ENCODE measurements at places on chromosomes 3 and 15. TPM values are rescaled to one million over a fixed set of nuclear protein-coding genes. Genes with fewer than 3 reads are reported as not detected.
A peak's percentile ranks its signal among the peaks of the same experiment; 100 is the strongest.

- H3K4me3 ChIP-seq: no peak overlapping the region
- no peak for DNase-seq
- no peaks in the 10 kb centered on the region for H3K27me3 ChIP-seq
- no peaks in the 10 kb centered on the region for H3K4me1 ChIP-seq
Measured at GRCh38 chr3:113664523-113665094, 31.8 kb downstream of the USF3 start.

DNA sequence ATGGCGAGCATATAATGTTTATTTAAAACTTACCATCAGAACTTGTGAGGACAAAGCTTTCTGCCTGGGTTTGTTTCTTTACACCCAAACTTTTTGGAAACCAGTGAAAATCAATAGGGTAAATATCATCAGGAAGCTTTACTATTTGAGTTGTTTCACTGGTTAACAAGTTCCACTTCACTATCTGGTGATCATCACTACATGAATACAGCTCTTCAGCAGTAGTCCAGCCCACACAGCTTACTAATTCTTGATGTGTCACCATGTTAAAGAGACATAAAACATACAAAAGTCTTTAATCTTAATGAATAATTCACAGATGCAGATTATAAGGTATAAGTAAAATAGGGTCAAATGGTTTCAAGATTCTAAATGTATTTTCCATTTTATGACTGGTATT, 17.6 kb downstream of the IFT80 start:
- H3K4me3 ChIP-seq: no peak overlapping the region
- no peaks in the 10 kb centered on the region for H3K36me3 ChIP-seq
- no peaks in the 10 kb centered on the region for H3K27me3 ChIP-seq
- no peaks in the 10 kb centered on the region for H3K4me1 ChIP-seq
- H3K27ac ChIP-seq: no peak overlapping the region

DNA sequence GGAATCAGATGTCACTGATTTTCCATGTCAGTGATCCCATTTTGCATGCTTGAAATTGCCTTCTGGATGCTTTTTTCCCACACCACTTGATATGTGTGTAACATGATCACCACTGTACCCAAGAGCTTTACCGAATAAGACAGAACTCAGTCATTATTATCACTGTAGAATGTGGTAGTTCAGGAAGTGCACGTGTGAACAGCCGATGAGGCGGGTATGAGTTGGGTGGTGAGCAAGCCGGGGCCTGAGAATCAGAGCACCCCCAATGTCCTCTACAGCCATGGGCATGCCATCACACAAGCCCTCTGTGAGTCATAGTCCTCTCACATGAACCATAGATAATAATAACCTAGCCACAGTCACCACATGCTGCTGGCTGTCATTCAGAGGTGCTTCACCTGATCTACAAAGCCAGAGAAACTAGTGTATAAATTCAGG, 470.8 kb downstream of the SOX2 start:
- H3K27ac ChIP-seq: no peak overlapping the region
- H3K4me3 ChIP-seq: no peak overlapping the region
- no peaks in the 10 kb centered on the region for H3K36me3 ChIP-seq
- peak; percentile 22 for DNase-seq
- H3K4me1 ChIP-seq: peaks cover 14% of the 10 kb centered on the region
- no peaks in the 10 kb centered on the region for H3K27me3 ChIP-seq

DNA sequence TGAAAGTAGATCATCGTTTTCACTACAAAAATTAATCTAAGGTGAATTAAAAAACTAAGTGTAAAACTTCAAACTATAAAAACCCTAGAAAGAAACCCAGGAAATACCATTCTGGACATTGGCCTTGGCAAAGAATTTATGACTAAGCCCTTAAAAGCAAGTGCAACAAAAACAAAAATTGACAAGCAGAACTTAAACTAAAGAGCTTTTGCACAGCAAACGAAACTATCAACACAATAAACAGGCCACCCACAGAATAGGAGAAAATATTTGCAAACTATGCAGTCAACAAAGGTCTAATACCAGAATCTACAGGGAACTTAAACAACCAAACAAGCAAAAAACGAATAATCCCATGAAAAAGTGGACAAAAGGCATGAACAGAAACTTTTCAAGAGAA, 302.0 kb downstream of the CHST2 start:
- no peak overlapping the region for H3K4me3 ChIP-seq
- H3K27me3 ChIP-seq: no peaks in the 10 kb centered on the region
- no peaks in the 10 kb centered on the region for H3K4me1 ChIP-seq
- H3K36me3 ChIP-seq: no peaks in the 10 kb centered on the region

DNA sequence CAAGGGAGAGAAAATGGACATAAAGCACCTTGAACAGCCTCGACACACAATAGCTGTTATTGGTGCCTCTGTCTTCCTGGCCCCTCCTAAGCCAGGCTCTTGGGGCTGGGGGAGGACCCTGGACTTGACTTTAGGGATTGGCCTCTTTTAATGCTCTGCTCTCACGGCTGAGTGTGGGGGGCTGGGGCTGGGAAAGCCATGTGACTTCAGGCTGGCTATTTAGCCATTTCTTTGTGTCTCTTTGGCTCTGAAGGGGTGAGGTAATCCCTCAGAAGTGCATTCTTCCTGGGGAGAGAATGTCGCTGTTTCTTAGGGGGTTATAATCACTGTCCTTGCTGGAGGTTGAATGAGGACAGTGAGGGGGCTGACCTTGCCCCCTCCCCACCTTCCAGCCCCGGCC, 26.2 kb downstream of the MAGEF1 start:
- H3K27ac ChIP-seq: no peak overlapping the region
- H3K36me3 ChIP-seq: no peaks in the 10 kb centered on the region
- H3K4me1 ChIP-seq: peaks cover 6% of the 10 kb centered on the region
- no peak overlapping the region for H3K4me3 ChIP-seq
- H3K27me3 ChIP-seq: no peaks in the 10 kb centered on the region

DNA sequence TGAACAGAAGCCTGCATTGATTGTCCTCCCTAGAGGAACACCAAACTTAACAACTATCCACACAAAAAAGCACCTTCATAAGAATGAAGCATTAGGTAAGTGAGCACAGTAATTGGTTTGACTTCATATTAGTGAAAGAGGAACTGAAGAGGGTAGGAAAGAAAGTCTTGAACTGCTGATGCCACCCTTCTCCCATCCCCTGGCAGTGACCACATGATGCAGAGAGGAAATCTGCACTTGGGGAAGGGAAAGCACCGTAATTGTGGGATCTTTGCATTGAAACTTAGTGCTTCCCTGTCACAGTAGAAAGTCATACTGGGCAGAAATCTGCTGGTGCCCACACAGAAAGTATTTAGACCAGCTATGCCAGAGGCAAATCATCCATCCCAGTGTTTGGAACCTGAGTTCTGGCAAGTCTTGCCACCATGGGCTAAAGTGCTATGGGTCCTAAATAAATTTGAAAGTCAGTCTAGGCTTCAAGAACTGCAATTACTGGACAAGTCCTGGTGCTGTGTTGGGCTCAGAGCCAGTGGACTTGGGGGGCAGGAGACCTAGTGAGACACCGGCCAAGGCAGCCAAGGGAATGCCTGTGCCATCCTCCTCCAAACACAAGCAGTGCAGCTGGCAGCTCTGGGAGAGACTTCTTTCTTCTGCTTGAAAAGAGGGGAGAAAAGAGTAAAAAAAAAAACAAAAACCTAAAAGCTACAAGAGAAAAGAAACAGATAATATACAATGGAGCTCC, 63.6 kb downstream of the SLC15A2 start:
- H3K27me3 ChIP-seq: no peaks in the 10 kb centered on the region
- no peaks in the 10 kb centered on the region for H3K4me1 ChIP-seq
- no peaks in the 10 kb centered on the region for H3K36me3 ChIP-seq
- no peak for DNase-seq
- H3K27ac ChIP-seq: no peak overlapping the region

- H3K4me3 ChIP-seq: no peak overlapping the region
- no peak for DNase-seq
Measured at GRCh38 chr3:183777016-183777618, 48.3 kb downstream of the MAP6D1 start.

DNA sequence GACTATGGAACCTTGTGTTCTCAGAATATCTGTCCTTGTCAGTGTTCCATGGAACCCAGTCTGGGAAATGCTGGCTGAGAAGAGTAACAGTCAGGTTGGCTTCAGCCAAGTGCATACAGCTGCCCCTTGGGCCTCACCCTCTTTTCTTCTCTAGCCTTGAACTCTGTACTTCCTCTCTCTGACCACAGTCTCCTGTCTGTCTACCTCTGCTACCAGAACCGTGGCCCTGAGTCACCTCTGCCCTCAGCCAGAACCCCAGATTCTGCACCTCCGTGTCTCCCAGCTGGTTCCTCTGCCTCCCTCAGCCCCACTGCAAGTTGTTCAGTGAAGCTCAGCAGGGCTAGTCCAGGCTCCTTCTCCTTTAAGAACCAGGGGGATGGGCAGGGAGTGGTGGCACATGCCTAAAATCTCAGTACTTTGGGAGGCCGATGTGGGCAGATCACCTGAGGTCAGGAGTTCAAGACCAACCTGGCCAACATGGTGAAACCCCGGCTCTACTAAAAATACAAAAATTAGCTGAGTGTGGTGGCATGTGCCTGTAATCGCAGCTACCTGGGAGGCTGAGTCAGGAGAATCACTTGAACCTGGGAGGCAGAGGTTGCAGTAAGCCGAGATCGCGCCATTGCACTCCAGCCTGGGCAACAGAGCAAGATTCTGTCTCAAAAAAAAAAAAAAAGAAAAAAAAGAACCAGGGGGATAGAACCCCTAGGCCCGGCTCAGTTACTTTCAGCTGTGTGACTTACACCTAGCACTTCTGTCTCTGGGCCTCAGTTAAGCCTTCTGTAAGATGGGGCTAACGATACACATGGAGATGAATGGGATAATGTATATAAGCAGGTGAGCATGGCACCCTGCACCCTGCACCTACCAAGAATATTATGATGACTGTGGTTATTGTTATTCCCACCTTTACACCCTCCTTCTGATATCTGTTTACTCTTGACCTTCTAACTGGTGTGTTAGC, 24.3 kb upstream of the TATDN2 start:
- peaks cover 47% of the 10 kb centered on the region for H3K4me1 ChIP-seq
- no peaks in the 10 kb centered on the region for H3K27me3 ChIP-seq
- no peak overlapping the region for H3K4me3 ChIP-seq
- no peaks in the 10 kb centered on the region for H3K36me3 ChIP-seq
- H3K27ac ChIP-seq: no peak overlapping the region

GRCh38 chr3:4866866-4867265, 112.4 kb upstream of the BHLHE40 start:
- H3K27ac ChIP-seq: no peak overlapping the region
- H3K4me1 ChIP-seq: peaks cover 23% of the 10 kb centered on the region
- no peak overlapping the region for H3K4me3 ChIP-seq
- no peaks in the 10 kb centered on the region for H3K27me3 ChIP-seq

DNA sequence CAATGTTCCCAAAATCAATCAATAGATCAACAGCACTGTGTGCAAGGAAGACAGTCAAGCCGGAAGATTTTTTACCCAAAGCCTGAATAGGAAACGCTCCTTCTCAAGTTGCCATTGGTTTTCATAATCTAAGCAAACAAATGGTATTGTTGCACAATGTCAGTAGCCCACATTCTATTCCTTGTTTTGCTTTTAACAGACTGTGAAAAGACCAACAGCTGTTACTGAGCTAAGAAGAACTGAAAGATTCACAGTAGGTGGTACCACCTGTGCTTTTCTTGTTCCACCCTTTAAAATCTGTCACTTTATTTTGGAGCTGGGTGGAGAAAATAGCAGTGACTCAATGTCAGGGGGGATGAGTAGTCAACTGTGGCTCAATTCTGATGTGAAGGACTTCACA, 357.5 kb upstream of the CADM2 start:
- H3K27ac ChIP-seq: no peak overlapping the region
- H3K4me1 ChIP-seq: no peaks in the 10 kb centered on the region
- DNase-seq: no peak
- H3K27me3 ChIP-seq: no peaks in the 10 kb centered on the region
- no peaks in the 10 kb centered on the region for H3K36me3 ChIP-seq

- peak overlapping the region; percentile 57 for H3K27ac ChIP-seq
- peaks cover 21% of the 10 kb centered on the region for H3K36me3 ChIP-seq
- no peak for DNase-seq
- peaks cover 8% of the 10 kb centered on the region for H3K4me1 ChIP-seq
- no peaks in the 10 kb centered on the region for H3K27me3 ChIP-seq
Measured at GRCh38 chr3:170180079-170180907, 1.2 kb downstream of the PHC3 start.

DNA sequence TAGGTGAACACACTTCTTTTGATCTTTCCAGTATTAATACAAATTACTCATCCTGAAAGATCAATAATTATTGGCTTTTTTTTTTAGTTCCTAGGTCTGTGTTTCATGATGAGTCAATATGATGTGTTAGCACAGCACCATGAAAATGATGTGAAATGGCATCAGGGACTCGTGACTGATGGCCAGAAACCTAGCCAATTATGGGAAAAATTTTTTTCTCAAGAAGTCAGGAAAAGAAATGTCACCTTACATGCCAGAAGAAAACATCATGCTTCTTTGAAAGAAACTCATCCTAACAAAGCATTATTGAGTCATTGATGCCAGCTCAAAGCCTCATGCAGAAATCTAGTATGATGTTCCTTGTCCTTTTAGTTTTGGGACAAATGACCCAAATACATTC, 468.3 kb upstream of the CBLB start:
- H3K4me3 ChIP-seq: no peak overlapping the region
- H3K4me1 ChIP-seq: peaks cover 27% of the 10 kb centered on the region
- peak; percentile 44 for DNase-seq
- H3K36me3 ChIP-seq: no peaks in the 10 kb centered on the region
- H3K27me3 ChIP-seq: no peaks in the 10 kb centered on the region
- no peak overlapping the region for H3K27ac ChIP-seq

- no peaks in the 10 kb centered on the region for H3K27me3 ChIP-seq
- DNase-seq: no peak
- H3K27ac ChIP-seq: no peak overlapping the region
Measured at GRCh38 chr3:161265916-161266571, 44.9 kb downstream of the NMD3 start.

- no peaks in the 10 kb centered on the region for H3K4me1 ChIP-seq
- no peak for DNase-seq
- no peak overlapping the region for H3K27ac ChIP-seq
- H3K27me3 ChIP-seq: no peaks in the 10 kb centered on the region
Measured at GRCh38 chr3:56966509-56966908, 94.0 kb upstream of the SPATA12 start.

DNA sequence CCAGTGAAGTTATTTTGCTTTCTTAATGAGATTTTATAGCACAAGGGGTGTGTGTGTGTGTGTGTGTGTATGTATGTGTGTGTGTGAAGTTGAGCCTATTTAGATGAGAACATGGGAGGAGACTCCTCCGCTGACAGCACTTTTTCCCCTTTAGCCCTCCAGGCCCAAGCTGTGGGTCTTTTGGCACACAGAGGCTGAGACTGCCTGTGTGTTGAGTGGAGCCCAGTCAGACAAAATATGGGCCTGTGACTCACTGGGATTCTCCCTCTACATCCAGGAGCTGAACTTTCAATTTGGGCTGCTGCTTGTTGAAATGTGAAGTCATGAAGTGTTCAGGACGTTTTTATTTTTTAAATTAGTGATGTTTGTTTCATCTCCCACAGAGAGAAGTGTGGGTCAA, 108.0 kb downstream of the MFSD1 start:
- H3K27ac ChIP-seq: no peak overlapping the region
- H3K27me3 ChIP-seq: no peaks in the 10 kb centered on the region
- H3K4me1 ChIP-seq: no peaks in the 10 kb centered on the region
- H3K36me3 ChIP-seq: no peaks in the 10 kb centered on the region
- DNase-seq: no peak
- no peak overlapping the region for H3K4me3 ChIP-seq

LSAMP gene
- 0.25 TPM for total RNA-seq

RTP3 gene
- not detected for total RNA-seq

TNIK gene
- total RNA-seq: 24.1 TPM

NR2C2 gene
- total RNA-seq: 45.0 TPM

COL6A5 gene
- not detected for total RNA-seq

All from HCT116 (cell line).